CD4-positive, alpha-beta T cell (primary cell): ENCODE measurements at places on chromosomes 16 and 17.

DNA sequence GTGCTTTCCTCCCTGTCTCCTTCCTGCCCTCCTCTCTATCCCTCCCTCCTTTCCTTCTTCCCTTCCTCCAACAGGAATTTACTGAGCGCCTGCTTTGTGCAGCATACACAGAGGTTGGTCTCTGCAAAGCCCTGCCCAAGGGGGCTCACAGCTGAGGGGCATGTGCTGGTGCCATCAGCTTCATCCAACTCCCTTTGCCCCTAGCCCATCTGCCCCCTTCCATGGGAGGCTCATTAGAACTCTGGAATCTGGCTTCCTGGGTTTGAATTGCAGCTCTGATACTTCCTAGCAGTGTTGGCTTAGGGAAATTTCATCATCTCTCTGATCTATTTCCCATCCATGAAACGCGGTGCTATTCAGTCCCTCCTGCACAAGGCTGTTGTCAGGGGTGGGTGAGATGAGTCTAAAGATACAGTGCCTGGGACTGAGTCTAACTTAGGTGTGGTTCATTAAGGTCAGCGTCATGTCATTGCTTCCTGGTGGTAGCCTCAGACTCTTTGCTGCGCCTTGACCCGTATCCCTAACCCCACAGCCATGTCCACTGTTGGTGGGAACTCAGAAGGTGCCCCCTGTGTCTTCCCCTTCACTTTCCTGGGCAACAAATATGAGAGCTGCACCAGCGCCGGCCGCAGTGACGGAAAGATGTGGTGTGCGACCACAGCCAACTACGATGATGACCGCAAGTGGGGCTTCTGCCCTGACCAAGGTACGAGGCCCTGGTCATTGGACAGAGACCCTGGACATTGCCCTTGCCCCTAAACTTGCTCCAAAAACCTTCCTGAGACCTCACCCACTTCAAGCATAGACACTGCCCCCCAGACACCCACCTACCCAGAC is 10.3 kb downstream of the MMP2 start:
- DNase-seq = no peak

DNA sequence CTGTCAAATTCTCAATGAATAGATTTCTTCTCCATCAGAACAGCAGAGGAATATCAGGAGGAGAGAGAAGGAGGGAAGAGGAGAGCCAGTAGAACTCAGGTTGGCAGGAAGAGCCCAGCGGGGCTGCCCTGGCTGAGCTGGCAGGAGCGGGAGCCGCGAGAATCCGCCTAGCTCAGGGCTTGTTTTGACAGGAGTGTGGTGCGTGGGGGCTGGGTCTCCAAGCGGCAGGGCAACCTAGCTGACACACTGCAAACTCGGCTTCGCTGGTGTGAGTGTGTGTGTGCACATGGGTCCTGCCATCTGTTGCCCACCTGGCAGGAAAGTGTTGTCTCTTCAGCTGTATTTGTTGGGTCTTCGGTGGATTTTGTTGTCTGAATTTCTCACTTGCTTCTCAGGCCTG is 27.9 kb upstream of the BCAR1 start:
- DNase-seq = no peak

- DNase-seq = peak; percentile 68
Observed at GRCh38 chr17:78798695-78799559, 16.9 kb upstream of the CYTH1 start.

GRCh38 chr17:14918540-14918939 is 346.6 kb downstream of the PMP22 start:
- DNase-seq = no peak

- DNase-seq = no peak
Observed at GRCh38 chr16:72013888-72014581, 5.5 kb downstream of the DHODH start.

DNA sequence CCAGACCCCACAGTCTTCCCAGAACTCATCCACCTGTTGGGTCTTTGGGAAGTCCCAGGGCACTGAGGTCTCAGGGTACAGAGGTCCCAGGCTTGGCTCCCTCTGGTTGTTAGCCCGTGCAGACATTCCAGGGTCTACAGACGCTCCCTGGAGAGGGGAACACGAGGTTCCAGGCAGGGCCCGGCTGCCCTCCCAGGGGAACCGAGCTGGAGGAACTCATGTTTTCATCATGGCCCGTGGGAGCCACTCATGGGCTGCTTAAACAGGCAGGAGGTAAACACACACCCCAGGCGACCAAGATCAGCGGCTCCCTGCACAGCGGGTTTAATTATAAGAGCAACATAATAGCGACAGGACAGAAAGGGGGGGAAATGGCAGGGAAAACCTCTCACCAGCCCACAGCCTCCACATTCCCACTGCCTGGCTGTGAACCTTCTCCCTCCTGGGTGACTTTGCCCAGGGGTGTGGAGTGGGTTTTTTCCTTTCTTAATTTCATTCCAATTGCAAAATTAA is 36.5 kb downstream of the TRARG1 start:
- no peak for DNase-seq

GRCh38 chr17:41307647-41308046 is 1.5 kb downstream of the KRTAP16-1 start:
- DNase-seq = no peak

DNA sequence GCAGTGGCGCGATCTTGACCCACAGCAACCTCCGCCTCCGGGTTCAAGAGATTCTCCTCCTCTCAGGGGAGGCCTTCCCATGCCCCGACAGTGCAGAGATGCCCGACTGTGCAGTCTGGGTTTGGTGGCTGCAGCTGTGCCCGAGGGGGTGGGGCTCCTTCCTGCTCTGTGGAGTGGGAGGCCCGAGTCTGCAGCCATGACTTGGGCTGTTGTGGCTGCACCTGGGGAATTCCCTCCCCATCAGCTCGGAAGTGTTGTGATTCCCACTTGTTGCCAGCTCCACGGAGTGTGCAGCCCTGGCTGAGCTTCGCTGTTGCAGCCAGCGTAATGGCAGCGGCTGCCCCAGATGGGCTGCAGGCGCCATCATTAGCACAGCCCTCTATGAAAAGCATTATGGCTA is 66.4 kb upstream of the SMIM36 start:
- no peak for DNase-seq

DNA sequence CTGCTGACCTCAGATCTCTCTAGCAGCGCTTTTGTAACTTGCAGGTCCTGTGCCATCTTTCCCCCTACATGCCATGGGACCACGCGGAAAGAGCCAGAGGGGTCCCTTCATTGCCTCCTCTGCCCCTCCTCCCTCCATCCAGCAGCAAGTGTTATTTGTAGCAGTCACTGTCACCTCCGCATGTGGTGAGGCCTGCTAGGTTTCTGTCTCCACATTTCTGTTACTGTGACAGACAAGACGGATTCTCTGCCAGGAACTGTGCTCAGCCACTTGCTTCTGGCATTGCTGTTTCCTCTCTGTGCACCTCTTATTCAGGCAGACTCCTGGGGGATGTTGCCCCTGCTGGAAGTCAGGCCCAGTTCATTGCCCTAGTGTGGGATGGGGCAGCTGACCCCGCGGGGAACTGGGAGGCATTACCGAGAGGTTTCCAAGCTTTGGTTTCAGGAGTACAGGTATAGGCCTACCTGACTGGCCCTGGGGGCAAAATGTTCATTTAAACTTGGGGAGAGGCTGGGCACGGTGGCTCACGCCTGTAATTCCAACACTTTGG is 61.2 kb downstream of the RAB11FIP4 start:
- DNase-seq = no peak

DNA sequence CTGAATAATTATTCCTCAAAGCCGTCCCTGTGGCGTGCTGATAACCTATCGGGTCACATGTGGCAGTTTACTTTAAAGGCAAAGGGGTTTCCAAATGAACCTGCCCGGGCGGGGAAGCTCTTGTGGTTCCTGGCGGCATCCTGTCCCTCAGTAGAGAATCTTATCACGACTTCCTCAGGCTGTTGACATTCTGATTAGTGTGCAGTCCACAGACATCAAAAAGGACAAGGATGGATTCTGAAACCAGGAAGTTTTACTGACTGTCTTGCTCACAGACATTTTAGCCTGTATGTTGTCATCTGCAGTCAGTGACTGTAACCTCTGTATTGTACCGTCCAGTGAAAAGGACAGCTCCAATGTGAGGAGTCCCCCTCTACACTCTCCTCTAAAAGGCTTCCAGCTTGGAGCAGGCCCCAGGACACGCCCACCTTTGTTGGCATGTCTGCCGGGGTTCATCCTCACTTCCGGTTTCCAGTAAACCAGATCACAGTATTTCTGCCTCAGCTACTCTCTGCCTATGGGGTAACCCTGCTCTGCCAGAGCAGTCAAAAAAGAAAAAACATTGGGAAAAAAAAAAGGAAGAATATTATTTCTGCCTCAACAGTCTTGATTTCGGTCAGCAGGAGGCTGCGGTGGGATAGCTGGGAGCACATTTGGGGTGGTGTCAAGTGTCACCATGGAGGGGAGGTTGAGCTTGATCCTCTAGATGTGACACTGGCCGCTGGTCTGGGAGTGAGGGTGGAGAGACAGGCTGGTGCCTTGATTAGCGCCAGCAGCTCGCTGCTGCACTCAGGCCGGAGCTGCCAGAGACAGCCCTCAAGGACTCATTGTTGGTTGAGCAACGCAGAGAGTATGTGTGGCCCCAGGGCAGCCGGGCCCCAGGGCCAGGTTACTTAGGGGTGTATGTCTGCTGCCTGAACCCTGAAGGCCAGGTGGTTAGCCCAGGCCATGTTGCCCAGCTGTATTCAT is 89.0 kb upstream of the DNAH17 start:
- peak; percentile 46 for DNase-seq

DNA sequence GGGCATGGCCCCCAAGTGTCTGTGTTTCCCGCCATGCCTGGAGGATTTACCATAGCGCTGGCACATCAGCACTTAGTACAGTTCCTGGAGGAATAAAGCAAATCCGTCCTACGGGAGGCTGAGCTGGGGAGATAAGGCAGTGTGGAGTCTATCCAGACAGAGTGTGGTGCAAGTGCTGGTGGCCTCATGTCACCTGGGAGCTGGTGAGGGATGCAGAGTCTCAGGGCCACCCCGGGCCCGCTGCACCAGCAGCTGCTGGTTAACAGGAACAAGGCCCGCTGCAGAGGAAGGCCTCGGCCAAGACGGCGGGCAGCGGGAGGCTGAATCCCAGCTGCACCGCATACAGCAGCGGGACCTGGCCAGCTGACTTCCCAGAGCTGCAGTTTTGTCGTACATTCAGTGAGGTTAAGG is 57.3 kb upstream of the CDC42EP4 start:
- DNase-seq = no peak

DNA sequence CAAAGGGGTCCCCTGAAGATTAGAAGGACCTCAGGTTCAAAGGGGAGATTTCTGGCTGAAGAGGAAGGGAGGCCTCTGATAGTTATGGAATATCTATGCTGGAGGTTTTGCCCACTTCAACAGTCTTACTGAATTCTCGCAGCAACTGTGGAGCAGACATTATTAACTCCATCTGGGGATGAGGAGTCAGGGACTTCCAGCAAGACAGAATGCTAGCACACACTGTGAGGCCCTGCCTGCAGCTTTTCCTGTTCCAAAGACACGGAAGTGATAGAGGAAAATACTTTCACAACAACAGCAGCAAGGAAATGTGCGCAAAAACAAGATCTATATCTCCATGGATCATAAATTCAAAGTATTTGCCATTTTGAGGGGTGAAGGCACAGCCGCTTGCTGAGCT is 72.8 kb downstream of the RPH3AL start:
- no peak for DNase-seq

DNA sequence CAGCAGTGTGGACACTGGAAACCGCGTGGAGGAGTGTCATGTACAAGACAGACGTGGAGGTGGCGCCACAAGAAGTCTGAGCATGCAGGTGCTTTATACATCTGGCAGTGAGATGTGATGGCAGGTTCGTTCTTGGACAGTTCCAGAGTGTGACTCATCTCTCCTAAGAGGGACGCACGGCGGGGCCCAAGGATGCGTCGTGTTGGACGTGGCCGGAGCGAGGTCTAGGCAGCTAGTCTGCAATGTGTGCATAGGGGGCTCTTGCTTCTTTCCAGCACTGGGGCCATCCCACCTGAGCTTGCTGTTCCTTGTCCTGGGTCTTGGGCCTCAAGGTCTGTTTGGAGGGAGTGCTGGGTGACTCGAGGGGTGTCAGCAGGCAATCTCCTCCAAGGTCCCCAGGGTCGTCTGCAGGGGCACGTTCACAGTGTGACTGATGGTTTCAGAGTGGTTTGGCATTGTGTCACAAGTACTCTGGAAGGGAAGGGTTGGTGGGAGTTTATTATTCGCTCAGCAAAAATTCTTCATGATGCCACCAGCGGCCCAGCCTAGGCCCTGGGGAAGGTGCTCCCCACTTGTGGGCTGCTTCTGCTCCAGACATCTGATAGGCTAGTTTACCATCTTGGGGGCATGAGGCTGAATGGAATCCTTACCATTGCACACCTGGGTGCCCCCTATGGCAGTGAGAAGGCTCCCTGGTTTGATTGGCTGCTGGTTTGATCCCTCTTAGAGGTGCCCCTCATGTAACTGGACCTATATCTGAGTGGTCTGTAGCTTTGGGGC is 22.1 kb downstream of the SPACA3 start:
- no peak for DNase-seq

DNA sequence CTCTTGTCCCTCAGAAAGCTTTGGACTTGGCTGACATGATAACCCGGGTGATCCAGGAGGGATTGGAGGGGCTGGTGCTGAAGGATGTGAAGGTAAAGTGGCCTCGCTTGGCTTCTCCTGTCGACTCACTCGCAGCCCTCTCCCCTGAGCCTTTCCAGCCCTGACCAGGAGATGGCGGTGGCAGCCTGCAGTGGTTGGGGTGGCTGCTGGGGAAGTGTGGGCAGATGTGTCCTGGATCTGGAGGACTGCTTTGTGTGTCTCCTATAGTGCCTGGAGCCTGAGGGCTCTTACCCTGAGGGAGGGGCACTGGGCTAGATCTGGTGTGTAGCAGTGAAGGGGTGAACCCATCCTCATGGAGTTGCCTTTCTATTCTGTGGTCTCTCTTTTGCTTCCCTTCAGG is 17.9 kb downstream of the LIG3 start:
- DNase-seq = peak; percentile 81

DNA sequence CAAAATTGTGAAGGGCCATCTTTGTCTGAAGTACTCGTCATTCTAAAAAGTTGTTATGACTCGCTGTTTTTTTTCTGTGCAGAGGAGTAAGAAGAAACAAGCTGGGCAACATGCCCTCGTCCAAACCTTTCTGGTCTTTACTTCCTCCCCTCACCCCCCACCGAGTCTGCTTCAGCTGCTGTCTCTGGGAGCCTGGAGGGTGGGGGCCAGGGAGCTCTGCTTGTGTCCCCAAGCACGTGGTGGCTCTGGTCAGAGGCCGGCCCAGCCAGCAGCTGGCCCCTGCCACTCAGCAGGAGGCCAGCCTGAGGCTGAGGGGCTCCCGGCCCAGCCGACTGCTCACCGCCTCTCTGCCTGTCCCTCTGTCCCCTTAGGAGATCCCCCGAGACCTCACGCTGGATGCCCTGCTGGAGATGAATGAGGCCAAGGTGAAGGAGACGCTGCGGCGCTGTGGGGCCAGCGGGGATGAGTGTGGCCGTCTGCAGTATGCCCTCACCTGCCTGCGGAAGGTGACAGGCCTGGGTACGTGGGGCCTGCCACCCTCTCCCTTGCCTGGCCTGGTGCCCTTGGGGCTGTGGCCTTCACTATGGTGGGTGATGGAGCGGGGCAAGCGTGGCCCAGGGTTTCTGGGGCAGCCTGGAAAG is 53.7 kb upstream of the LGALS9 start:
- DNase-seq = no peak

DNA sequence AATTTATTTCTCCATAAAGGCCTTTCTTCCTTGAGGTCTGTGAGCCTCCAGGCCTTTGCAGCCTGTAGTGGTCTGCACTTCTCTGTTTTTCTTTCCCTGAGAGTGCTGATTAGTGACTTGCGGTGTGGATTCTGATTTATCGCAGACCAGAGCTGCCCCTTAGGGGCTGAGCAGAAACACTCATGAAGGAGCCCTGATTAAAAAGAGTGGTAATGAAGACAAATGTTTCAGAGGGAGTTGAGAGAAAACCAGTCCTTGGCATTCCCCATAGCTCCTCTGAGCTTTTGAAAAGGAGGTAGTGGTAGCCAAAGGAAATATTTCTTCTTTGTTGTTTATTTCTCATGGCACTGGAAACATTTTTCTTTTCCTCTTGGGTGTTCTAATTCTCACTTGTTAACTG is 268.1 kb upstream of the TBX2 start:
- DNase-seq = no peak
